ENCODE measurements at places on chromosomes 16 and 17.

DNA sequence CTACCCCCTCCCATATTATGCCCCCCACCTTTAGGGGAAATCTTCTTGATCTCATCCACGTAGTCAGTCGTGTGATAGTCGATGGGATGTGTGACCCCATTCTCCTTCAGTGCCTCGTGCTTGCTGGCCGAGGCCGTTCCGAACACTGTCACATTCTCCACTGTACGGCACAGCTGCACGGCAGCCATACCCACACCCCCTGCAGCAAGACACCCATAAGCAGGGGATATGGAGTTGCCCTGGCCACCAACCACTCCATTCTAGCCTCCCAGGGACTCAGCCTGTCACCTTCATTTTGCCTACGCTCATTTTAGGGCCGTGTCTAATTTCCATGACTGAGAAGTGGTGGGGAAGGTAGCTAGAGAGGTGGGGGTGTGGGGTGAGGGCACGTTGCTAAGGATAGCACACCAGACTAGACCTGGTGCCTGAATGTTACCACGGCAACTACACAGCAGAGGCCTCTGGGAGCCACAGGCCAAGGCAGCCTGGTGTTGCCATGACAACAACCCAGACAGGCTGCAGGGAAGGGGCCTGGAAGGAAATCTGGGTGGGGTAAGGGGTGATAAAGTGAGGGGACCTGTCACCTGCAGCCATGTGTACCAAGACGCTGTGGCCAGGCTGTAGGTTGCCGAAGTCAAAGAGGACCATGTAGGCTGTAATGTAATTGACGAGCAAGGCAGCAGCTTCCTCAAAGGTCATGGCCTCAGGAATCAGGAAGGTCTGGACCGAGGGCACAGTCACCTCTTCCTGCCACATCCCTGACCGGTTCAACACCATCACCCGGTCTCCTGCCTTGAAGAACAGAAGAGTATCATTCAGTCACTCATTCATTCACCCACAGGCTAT, 4.0 kb downstream of the VAT1 start:
- DNase-seq, result peak; percentile 36

- DNase-seq, result peak; percentile 24
Observed at GRCh38 chr17:1871756-1872155, 42.0 kb downstream of the RPA1 start.

DNA sequence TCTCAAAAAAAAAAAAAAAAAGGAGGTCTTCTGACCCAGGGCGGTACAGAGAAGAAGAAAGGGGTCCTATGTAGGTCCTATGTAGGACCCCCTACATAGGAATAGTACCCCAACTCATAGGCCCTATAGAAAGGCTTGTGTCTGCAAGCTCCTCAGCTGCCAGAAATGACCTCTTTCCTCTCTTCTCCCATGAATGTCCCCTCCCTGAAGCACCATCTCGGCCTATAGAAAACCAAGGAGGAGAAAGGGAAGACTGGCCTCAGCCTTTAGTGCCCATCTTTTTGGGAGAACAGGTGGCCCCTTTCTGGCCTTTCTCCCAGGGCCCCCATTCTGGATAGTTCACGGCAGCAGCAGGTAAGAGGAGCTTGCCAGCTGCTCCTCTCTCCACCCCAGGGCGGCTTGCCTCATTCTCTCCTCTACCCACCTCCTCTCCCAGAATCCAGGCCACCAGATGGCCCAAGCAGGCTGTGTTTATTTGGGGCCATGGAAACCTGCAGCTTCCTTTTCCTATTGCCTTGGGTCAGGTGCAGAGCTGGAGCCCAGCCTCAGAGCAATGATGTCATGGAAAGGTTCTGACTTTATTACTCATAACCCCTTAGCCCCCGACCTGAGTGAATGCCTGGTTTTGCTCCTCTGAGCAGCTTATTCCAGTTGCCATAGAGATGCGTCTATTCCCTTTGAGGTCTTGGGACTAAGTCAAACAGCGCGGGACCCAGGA, 1.6 kb upstream of the MRPL58 start:
- no peak for DNase-seq

GRCh38 chr16:88570691-88571092, 489 bp downstream of the ZC3H18 start:
- peak; percentile 23 for DNase-seq

DNA sequence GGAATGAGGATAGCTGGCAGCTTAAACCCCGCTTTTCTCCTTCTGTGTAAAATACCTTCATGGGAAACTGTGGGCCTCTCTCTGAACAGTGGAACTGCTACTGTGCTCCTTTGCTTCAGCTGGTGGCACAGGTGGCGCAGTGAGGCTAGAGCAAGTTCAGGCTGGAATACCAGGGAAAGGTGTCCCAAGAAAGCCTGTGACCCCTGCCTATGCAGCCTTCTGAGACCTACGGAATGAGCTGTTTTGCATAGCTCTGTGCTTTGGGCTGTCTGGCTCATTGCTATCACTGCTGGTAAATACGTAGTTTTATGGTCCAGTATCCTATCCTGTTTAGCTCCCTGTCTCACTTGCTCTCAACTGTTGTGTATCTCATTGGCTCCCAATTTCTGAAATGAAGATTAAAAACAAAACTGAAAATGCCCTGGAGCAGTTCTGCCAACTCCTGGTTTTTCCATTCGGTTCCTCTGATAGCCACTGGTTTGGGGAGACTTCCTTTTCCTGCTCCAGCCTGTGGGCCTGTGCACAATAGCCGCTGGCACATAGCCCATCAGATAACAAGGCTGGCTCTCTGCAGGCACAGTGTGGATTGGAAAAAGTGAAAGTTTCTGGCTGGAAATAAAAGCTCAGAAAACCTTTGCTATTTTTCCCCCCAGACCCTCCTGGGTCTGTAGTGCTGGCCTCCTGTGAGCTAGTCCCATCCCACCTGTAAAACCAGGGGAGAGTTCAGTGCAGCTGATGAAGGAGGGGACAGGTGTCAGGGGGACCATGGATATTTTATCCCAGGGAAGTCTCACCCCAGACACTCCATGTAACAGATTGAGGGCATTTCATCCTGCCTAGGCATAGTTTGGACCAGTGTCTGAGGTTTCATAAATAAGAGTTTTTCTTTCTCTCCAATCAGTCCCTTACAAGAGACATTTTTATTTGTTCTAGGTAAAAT, 24.0 kb downstream of the LIMD2 start:
- DNase-seq, result no peak

DNA sequence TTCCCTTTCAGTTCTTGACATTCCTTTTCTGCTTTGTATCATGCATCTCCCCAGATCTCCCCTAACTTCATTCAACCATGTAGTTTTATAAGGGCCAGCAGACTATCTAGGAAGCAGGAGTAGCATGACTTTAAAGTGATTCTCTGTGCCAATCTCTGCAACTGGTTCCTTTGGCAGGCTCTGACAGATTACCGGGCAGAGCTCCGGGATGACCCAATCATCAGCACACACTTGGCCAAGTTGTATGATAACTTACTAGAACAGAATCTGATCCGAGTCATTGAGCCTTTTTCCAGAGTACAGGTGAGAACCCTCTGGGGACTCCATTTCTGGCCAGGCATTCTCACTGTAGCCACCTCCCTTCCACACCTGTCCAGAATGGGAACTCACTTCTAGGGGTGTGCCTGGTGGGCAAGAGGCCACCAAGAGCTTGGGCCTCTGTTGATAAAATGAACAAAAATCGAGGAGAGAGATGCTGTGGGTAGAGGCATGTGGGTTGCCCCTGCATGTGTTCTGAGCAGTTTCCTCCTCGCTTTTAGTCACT, 7.6 kb upstream of the CDK5R1 start:
- no peak for DNase-seq

- DNase-seq, result no peak
Observed at GRCh38 chr17:17351901-17352781, 49.0 kb downstream of the NT5M start.

GRCh38 chr16:85334718-85335583, 222.7 kb upstream of the CIBAR2 start:
- no peak for DNase-seq

DNA sequence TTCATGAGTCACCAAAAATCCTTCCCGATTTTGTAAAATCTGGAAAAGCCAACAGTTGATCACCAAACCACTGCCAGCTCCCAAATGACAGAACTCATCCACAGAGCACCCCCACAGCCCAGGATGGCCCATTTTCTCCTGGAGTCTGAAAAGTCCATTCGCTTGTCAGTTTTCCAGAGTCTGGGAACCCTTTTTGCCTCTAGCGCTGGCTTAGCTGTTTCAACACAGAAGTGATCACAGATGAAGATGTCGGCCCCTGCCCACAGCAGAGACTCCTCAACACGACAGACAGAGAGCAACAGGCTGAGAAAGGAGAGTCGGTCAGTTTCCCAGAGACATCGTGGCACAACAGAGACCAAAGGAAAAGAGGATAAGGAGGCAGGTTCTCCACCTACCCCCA, 66.4 kb downstream of the NXN start:
- no peak for DNase-seq

Measured in T-helper 17 cell (primary cell).